ENCODE measurements at places on chromosomes 3 and 15.
A peak's percentile ranks its signal among the peaks of the same experiment; 100 is the strongest.

- H3K27ac ChIP-seq = no peak overlapping the region
- H3K36me3 ChIP-seq = no peaks in the 10 kb centered on the region
- H3K4me3 ChIP-seq = no peak overlapping the region
Measured at GRCh38 chr15:52872036-52872818, 82.1 kb upstream of the ONECUT1 start.

DNA sequence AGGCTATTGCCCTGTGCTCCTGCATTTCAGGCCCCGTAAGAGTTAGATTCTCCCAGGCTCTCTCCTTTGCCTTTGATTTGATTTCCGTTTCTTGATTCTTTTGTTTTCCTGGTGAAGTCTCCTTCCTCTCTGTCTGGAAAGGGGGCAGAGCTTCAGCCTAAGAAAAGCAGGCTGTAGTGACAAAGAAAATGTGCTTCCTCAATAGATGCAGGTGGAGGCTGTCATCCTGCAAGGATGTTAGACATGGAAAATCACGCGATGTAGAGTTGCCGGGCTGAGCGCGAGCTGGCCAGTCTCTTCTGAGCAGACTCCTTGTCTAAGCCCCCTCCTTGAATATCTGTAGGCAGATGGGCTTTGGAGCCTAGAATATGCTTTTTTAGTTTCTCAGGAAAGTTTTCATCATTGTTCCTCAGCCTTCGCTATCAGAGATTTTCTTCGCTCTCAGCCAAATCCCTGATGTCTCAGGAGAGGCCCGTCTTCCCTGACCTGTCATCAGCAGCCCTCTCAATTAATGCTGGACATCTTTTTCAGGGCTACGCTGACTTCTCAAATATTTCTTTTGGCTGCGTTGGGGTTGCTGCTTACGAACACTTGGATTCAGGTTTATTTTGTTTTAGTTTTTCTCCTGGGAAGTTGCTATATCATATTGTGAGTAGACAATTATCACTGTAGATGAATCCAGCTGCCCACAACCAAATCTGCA lies 163.6 kb downstream of the ITPR1 start:
- H3K36me3 ChIP-seq = no peaks in the 10 kb centered on the region
- H3K27me3 ChIP-seq = no peaks in the 10 kb centered on the region
- no peaks in the 10 kb centered on the region for H3K4me1 ChIP-seq
- no peak overlapping the region for H3K4me3 ChIP-seq
- DNase-seq = no peak
- H3K27ac ChIP-seq = no peak overlapping the region

GRCh38 chr3:30294241-30294667 lies 312.1 kb upstream of the TGFBR2 start:
- H3K4me3 ChIP-seq = no peak overlapping the region
- peaks cover 2% of the 10 kb centered on the region for H3K36me3 ChIP-seq
- no peak for DNase-seq
- no peaks in the 10 kb centered on the region for H3K27me3 ChIP-seq
- no peak overlapping the region for H3K27ac ChIP-seq

DNA sequence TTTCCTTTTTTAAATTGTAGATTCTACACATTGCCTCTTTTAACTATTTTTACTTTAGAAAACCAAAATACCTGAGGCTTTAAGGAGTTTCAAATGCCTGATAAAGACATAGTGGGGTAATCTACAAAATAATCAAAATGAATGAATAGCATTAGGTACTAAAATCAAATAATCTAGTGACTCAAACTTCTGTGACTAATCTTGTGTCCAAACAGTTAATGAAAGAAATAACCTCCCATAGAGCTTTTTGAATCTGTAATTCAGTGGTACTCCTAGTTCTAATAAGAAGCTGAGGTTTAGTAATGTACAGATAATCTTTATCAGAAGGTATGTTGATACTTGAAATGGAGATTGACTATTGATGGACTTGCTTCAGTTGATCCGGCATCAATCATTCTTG lies 53.0 kb downstream of the DTWD1 start:
- no peak overlapping the region for H3K4me3 ChIP-seq
- H3K27ac ChIP-seq = no peak overlapping the region
- H3K36me3 ChIP-seq = no peaks in the 10 kb centered on the region
- H3K4me1 ChIP-seq = no peaks in the 10 kb centered on the region

- H3K4me1 ChIP-seq = peaks cover 68% of the 10 kb centered on the region
- H3K36me3 ChIP-seq = peaks cover 4% of the 10 kb centered on the region
- H3K27ac ChIP-seq = no peak overlapping the region
- H3K4me3 ChIP-seq = peak overlapping the region; percentile 92
- DNase-seq = no peak
- peaks cover 59% of the 10 kb centered on the region for H3K27me3 ChIP-seq
Measured at GRCh38 chr3:158107605-158108444, 1.6 kb upstream of the SHOX2 start.

DNA sequence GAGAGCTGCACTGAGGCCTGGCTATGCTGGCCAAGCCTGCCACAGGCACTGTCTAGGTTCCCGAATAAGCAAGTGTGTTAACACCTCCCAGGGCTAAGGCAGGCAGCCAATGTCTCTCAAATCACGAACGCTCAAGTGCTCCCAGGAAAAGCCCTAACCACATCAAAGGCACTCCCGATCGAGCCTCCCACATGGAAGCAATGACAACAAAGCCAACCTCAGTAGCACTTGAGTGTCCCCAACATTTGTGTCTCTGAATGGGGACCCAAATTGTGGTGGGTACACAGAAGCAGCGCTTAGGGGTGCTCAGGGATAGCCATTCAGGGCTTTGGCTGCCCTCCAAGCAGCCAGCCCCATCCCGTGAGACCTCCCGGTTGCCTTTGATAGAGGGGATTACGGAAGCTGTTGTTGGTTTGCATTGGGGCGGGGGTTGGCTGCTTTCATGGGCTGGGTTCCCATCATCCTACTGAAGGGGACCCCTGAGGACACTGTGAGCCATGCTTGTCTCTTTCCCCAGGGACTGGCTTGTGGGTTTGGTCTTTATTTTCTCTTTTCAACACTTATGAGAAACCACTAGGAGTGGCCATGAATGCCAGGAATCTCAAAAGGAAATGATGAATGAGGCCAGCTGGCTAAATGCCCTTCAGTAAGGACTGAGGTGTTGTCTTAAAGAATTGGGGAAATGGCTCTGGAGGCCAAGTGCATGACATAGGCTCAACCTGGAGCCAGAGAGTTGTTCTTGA lies 234.1 kb upstream of the FEZF2 start:
- H3K27ac ChIP-seq = no peak overlapping the region
- H3K27me3 ChIP-seq = no peaks in the 10 kb centered on the region
- no peak for DNase-seq
- no peaks in the 10 kb centered on the region for H3K36me3 ChIP-seq
- no peak overlapping the region for H3K4me3 ChIP-seq

DNA sequence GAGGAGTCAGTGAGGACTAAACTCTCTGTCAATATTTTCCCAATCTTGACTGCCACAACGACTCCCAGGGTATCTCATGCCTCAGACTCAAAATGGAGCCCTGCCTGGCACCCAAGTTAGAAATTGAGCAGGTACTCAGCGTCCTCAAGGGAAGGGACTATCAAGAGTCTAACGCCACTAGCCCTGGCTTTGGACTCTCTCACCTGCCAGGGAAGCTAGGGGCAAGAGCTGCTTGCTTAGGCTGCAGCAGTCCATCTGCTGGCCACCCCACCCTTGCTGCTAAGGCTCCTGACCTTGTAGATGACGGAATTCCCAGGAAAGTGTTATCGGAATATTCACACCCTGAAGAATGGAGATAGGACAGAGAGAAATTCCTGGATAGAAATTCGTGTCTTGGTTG lies 33.0 kb downstream of the ZIC4 start:
- peaks cover 77% of the 10 kb centered on the region for H3K27me3 ChIP-seq
- no peak for DNase-seq
- H3K27ac ChIP-seq = no peak overlapping the region
- peaks cover 7% of the 10 kb centered on the region for H3K36me3 ChIP-seq
- H3K4me3 ChIP-seq = no peak overlapping the region
- no peaks in the 10 kb centered on the region for H3K4me1 ChIP-seq

DNA sequence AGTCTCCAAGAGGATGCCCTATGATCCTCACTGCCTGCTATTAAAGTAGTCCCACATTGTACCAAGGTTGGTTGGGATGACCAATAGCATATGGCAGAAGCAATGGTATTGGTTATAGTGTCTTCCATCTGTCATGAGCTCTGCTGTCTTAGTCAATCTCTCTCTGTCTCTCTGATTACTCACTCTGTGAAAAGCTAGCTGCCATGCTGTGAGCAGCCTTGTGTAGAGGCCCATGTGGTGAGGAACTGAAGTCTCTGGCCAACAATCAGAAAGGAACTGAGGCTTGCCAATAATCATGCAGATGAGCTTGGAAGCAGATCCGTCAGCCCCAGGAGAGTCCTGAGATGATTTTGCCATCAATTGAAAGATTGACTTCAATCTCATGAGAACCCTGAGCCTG lies 60.3 kb upstream of the CFAP161 start:
- H3K4me1 ChIP-seq = peaks cover 7% of the 10 kb centered on the region
- H3K27ac ChIP-seq = no peak overlapping the region
- no peak for DNase-seq
- peaks cover 2% of the 10 kb centered on the region for H3K36me3 ChIP-seq
- H3K4me3 ChIP-seq = no peak overlapping the region

Data from activated T-cell treated with anti-CD3 and anti-CD28 coated beads, Interleukin-2, amount 50 U/mL, for 72 hours (primary cell).